Stimulated activated CD8-positive, alpha-beta memory T cell treated with anti-CD3 and anti-CD28 coated beads, Interleukin-4, amount 100 ng/mL, for 1 hour (primary cell): ENCODE measurements at places on chromosomes 1 and 21.

DNA sequence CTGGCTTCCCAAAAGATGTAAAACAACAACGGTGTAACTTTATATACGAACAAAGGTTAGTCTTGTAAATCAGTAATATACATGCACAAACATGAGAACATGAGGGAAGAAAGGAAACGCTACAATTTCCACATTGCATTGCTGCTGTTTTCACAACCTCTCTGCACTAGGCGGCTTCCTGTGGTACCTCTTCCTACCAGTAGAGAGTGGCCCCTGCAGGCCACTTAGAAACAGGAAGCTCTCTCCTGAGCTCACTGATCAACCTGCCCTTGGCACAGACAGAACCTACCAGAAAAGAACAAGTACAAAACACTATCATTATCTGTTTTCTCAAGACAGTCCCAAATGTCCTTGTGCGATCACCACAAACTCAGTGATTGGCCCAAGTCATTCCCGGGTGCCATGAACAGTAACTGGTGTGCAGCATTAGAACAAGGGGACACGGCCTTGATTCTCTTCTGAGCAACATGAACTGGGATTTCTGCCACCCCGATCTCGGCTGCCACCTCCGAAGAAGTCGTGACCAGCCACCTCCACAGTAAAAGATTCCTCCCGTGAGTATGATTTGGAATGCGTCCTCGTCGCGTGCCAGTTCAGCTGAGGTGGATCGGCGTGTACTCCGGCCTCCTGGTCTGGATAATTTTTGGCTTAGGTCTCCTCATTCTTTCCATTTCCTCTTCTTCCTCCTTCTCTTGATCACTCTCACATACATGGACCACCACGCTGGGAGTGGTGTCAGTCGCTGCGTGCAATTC lies 5.7 kb upstream of the KCNE1 start:
- no peak for DNase-seq

GRCh38 chr1:153973525-153973924 lies 3.9 kb downstream of the JTB start:
- DNase-seq = no peak

GRCh38 chr21:16308269-16308668 lies 578.5 kb downstream of the USP25 start:
- no peak for DNase-seq

- no peak for DNase-seq
Observed at GRCh38 chr1:88935522-88936222, 44.3 kb upstream of the GTF2B start.

DNA sequence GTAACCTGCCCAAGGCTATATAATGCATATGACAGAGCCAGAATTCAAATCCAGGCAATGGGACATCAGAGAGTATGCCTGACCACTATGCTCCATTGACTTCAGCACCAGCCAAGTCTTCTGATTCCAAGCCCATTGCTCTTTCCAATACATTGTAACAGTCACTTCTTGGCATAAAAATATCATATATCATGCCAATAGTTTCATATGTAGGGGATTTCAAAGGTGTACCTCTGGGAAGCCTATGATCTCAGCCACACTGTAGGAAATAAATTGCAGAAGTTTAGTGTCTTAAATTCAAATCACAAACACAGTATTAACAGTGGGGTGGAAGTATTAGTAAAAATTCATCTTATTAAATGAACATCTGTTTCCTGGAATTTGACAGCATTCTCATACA lies 30.0 kb upstream of the ROR1 start:
- DNase-seq = no peak

DNA sequence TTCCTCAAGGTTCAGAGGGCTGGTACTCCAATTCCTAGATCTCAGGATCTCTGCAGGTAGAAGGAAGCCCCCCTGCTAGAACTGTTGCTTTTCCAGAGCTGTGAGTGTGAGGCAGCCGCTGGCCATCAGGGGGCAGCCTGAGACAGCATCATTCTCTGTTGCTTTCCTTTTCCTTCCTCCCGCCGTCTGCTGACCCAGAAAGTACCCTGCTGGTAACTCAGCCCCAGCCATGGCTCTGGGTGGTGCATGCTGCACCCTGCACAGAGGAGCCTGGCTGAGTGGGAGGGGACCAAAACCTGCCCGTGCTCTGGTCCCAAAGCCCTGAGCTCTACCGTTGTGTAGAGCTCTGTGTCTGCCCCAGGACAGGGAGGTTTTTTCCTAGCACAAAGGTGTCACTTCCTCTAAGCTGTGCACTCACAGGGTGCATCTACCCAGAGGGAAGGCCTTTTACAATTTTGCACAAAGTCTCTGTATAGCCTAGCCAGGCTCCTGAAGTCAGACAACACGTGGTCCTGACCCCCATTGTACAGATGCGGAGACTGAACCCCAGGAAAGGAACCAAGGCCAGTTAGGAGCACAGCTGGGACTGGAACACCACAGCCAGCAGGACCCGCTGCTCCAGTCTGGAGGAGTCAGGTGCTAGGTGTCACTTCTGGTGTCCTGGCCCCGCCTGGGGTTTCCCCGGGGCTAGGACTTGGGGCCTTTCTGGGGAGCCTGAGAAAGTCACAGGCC lies 5.6 kb upstream of the FAM131C start:
- DNase-seq = peak; percentile 42

- DNase-seq = no peak
Observed at GRCh38 chr1:185864889-185865517, 130.8 kb downstream of the HMCN1 start.

- DNase-seq = no peak
Observed at GRCh38 chr1:109806733-109807400, 43.1 kb upstream of the EPS8L3 start.
